ENCODE measurements at places on chromosomes 7 and 10.
A peak's percentile ranks its signal among the peaks of the same experiment; 100 is the strongest.

DNA sequence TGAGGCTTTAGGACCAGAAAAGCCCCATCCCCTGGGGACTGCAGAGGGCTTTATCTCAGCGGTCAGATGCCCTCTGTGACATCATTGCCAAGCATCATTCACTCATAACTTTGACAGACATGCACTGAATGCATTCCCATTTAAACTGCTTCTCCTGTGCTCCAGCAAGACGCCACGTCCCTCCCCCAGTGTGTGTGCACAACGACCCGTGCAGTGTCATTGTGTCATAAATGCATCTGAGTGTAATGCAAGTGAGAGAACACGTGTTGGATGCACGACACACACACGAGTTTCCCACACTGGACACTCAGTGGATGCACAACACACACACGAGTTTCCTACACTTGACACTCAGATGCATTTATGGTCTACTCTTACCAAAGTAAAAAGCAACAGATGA is 337.9 kb downstream of the PTPRN2 start:
- no peak for DNase-seq

DNA sequence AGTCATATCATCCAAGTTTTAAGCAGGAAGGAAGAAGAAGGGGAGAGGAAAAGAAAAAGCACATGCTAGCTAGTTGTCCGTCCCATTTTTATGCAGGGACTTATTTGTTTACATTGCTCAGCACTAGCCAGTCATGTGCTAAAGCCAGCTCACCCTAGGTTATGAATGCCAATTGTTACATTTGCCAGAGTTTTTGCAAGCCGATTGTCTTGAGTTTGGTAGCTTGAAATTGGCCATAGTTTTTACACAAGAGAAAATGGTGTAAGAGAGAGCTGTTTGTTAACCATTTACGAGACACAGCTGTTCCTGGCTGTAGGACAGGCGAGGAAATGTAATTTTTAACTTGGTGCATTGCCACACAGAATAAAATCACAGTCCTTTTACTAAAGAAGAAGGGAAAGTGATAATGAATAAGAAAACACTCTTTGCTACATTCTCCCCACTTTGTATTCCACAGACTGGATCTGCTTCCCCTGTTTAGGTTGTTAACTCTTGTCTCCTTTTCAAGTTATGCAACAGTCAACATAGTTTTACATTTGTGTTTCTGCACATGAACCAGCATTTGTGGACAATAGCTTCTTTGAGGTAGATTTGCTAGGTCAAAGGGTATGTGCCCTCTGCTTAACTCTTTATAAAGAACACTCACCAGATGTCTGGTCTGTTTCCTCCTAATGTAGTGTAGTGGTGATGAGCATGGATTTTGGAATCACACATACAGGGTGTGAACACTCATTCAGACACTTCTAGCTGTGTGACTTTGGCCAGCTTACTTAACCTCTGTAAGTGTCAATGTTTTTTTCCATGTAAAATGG is 357.2 kb downstream of the LRMDA start:
- DNase-seq = no peak

DNA sequence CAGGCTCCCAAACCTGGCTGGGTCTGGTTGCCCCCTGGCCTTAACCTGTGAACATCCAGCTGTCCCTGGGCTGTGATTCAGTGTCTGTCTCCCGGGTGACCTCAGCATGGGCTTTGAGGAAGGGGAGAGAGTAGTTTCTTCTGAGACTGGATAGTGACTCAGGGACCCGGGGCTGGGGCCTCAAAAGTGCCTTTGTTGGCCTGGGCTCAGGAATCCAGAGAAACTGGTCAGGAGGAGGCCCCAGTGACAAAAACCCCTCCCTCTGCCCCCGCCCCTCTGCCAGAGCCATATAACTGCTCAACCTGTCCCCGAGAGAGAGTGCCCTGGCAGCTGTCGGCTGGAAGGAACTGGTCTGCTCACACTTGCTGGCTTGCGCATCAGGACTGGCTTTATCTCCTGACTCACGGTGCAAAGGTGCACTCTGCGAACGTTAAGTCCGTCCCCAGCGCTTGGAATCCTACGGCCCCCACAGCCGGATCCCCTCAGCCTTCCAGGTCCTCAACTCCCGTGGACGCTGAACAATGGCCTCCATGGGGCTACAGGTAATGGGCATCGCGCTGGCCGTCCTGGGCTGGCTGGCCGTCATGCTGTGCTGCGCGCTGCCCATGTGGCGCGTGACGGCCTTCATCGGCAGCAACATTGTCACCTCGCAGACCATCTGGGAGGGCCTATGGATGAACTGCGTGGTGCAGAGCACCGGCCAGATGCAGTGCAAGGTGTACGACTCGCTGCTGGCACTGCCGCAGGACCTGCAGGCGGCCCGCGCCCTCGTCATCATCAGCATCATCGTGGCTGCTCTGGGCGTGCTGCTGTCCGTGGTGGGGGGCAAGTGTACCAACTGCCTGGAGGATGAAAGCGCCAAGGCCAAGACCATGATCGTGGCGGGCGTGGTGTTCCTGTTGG is at the start of gene CLDN4:
CLDN4 (plus strand) TSS at position 316 of the 903 bp plus-strand sequence; CDS start at position 522, 206 bp downstream.
- no peak for DNase-seq

DNA sequence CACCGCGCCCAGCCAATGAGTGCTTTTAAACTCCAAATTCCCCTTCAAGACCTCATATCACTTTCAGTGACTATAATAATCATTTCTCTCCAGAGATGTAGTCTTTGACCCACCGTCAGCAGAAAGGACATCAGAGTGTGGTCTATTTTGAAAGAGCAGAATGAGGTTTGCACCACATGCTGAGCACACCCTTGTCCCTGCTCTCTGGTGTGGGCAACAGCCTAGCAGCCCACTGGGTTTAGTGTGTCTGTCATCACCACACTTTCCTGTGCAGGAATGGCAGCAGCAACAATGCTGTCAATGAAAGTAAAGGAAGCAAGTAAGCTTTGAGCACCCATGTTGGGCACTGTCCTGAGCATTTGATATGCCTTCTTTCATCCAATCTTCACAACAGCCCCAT is 122.4 kb downstream of the PLXNA4 start:
- no peak for DNase-seq

DNA sequence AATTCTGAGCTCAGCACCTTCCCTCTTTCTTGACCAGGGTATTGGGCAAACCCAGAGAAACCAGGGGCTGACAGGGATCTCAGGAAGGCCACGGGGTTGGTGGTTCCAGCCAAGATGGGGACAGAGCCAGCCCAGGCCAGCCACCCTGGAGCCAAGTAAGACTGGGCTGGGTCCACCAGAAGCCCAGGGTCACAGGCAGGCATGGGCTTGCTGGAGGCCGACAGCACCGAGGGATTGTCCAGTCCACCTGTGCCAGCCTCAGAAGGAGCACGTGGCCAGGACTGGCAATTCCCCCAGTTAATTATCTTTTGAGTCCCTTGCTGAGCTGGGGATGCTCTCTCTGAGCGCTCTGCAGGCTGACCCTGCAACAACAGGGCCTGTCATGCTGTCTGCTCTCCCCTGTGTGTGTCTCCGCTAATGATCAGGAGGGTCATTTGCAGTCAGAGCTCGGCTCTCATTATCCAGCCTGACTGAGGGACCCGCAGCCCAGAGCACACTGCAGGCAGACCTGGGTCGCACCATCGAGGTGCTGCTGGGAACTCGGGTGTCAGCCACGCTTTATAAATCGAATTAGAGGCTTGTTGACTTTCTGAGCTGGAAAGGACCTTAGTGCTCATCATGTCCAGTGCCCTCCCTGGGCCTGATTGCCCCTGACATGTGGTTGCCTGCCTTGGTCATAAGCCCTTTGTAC is 69.5 kb upstream of the PPIF start:
- no peak for DNase-seq

DNA sequence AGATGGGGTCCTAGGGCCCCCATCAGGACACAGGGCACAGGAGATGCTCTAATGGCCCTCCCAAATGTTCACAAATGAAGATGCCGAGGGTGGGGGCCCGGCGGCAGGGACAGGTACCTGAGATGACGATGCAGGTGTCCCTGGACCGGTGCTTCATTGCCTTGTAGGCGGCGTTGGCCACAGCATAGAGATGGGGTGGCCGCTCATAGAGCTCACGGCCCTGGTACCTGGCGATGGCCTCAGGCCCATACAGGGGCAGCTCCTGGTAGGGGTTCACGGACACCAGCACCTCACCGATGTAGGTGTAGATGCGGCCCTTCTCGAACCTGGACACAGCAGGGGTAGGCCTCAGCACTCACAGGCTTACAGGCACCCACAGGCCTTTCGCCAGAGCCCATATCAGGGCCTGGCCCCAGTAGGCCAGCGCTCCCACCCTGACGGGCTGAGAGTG is 2.0 kb downstream of the MYO1G start:
- DNase-seq = no peak

DNA sequence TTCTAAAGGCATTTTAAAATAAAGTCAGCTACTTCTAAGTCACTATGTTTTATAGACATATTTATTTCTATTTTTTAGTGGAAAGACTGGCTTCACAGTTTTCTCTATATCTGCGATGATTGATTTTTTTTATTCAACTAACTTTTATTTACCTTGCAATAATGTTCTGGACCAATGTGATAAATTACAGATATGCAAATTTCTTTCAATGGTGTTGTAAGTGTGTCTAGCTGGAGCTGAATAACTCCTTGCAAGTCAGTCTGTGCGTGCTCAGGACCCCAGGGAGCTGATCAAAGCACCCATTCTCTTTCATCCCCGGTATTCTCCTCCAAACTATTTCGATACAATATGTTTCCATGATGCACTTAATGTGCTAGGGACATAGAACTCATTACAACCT is 9.7 kb downstream of the PTF1A start:
- DNase-seq = no peak

DNA sequence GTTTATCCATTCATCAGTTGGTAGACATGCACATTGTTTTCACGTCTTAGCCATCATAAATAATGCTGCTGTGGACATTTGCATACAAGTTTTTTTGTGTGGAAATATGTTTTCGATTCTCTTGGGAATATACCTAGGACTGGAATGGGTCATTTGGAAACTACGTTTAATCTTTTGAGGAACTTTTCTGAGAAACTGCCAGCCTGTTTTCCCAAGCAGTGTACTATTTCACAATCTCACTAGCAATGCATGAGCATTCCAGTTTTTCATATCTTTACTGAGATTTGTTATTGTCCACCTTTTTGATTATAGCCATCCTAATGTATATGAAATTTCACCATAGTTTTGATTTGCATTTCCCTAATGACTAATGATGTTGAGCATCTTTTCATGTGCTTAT is 95.7 kb upstream of the JAZF1 start:
- no peak for DNase-seq

- no peak for DNase-seq
These were observed 85.3 kb upstream of the CCDC6 start for GRCh38 chr10:59991661-59992060.

DNA sequence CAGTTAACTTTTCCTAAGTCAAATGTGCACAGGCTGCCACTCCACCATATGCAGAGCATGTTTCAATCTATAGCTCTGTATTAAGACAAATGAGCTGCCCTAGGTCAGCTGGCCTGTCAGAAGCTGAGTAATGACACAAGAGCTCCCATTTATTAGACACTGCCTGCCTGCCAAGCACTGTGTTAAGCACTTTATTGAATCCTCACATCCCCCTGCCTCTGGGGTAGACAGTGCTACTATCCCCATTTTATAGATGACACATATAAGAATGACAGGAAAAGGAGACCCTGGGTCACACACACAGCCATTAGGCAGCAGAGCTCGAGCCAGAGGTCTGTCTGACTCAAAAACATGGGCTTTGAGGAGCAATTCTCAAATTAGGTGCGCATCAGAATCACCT is 179.8 kb upstream of the PDE1C start:
- DNase-seq = no peak

DNA sequence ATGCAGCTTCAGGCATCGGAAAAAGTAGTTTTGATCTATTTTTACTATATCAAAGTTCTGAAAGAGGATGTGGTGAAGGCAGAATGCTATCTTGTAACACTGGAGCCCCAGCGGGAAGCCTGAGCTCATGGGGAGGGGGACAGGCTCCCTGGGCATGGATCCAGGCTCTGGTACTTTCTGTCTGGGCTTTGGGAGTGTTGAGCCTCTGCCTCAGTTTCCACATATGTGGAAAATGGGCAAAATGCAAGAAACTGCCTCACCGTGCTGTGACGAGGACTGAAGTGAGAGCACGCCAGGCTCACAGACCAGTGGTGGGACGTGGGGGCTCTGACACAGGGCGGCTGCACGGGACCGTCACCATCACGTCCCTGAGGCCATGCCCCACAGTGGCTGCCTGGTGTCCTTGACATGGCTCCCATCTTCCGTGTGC is 182.9 kb upstream of the SHH start:
- DNase-seq = no peak

- no peak for DNase-seq
These were observed 26.0 kb upstream of the ZNF735 start for GRCh38 chr7:64180989-64181388.

- DNase-seq = no peak
These were observed 141.3 kb upstream of the MINDY3 start for GRCh38 chr10:16001581-16001980.

- DNase-seq = no peak
These were observed 125.8 kb downstream of the ANKRD7 start for GRCh38 chr7:118350260-118350659.

DNA sequence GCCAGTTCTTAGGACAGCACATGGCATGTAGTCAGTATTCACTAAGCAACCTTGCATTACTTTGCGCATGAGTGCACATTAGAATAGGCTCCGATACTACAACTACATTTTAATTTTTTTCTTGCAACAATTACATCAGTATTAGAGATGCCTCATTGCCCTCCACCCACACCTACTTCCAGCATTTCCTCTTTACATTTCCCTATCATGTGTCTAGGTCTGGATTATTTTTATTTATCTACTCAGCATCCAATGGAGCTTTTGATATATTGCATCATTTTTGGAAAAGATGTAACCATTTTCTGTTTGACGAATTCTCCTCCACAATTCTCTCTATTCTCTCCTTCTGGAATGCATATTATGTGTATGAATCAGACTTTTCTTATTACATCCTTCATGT is 258.2 kb upstream of the GLI3 start:
- no peak for DNase-seq

- peak; percentile 20 for DNase-seq
These were observed 20.6 kb downstream of the HYAL4 start for GRCh38 chr7:123865517-123866117.

- no peak for DNase-seq
These were observed 9.8 kb downstream of the UCMA start for GRCh38 chr10:13224210-13224995.

GRCh38 chr7:28291559-28291958 is 111.0 kb upstream of the JAZF1 start:
- DNase-seq = no peak

DNA sequence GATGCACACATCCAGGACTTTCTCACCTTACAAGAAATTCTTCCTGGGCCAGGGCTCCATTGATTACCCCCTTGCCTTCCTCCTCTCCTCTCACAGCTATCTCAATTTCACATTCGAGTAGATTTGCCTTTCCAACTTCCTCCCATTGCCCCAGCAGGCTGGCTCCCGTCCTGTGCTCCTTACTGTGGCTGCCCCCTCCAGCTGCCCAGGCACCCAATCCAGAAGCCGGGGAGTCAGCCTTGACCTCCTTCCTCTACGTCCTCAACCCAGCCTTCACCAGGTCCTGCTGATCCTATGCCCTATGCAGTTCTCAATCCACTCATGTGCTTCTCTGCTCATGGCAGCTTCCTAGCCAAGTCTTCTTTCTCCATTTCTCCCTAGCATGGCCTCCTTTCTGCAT is 85.7 kb upstream of the GPR26 start:
- DNase-seq = no peak

All from HS-5 (cell line).